NCI-H2081 treated with DMSO at 0.1 percent for 48 hours (cell line): ENCODE measurements at places on chromosomes 3 and 15.

- DNase-seq: no peak
Observed at GRCh38 chr15:48693484-48693883, 48.0 kb upstream of the FBN1 start.

DNA sequence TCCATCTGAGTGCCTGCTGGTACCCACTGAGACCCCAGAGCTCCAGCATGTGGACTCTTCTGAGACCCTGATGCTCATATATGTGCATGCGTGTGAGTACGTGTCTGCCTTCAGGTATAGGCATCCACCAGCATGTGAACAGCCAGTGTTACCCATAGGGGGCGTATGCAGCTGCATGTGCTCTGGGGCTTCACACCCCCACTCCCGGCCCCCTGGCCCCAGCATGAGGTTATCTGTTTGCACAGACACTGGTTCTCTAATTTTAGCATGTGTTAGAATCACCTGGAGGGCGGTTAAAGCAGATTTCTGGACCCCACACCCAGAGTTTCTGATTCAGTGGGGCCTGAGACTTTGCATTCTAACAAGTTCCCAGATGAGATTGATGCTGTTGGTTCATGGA is 824 bp upstream of the CILP start:
- DNase-seq: no peak

- no peak for DNase-seq
Observed at GRCh38 chr3:120642368-120642948, 39.6 kb downstream of the HGD start.

DNA sequence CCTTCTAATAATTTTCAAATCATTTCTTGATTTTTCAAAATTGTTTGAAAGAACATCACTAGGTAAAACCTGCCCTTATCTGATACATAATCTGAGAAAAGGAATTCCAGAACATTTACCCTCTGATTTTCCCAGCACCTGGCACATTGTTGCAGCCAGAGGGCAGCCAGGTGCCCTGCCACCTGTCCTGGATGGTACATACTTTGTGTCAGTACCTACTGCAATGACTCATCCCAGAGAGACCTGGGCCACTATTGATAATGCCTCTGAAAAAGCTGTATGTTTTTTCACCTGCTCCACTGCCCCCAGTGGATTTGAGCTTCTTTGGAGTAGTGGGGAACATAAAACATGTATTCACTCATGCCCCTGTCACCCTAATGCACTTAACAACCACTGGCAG is 648.9 kb upstream of the GBE1 start:
- no peak for DNase-seq

DNA sequence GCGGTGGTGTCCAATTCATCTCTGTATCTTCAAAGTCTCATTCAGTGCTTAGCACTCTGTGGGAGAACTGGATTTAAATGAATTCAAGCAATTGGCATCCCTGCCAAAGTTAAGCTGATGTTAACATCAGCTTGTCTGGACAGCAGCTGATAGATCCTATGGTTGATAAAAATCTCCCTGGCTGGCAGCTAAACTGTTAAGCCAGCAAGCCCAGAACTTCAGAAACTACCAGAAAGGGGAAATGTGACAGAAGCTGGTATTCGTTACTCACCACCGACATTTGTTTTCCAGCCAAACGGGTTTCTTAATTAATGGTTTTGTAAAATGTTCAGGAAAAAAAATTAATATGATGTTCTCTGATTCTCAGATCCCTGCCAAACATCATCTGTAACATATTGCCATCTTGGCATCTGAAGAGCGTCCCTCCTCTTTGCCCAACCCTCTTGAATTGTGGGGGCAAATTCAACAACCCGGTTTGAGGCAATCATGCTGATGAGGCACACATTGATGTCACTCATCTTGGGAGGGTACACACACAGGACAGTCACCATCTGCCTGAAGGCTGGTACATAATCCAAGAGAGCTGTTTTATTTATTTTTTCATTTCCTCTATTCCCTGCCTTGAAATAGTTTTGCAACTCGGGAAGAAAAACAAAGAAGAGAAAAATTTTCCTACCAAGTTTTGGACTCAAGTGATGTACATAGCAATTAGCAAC is 76.3 kb upstream of the ABHD17C start:
- no peak for DNase-seq

DNA sequence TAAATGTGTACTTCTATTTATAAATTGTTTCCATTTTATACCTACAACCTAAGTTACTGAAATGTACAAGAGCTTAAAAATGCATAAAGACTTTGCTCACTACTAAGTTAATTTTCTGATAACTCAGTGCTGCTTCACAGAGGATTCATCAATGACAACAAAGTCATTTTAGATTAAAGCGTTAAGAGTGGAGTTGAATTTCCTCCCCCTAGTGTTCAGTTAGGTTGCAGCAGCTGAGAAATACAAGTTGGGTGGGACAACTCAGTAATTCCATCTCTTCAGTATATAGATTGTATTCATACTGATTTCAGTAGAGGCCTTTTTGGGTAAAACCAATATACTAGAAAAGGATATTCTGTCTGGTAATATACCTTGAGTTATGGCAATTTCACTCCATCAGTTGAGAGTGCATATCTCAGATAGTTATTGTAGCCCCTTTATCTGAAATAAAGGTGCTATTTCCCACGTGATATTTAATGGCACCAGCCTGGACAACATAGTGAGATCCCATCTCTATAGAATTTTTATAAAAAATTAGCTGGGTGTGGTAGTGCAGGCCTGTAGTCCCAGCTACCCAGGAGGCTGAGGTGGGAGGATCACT is 6.9 kb upstream of the RPL35A start:
- DNase-seq: no peak

GRCh38 chr3:189842681-189843602 is 211.8 kb downstream of the TP63 start:
- no peak for DNase-seq

GRCh38 chr3:177461765-177462164 is 264.5 kb upstream of the TBL1XR1 start:
- DNase-seq: no peak

DNA sequence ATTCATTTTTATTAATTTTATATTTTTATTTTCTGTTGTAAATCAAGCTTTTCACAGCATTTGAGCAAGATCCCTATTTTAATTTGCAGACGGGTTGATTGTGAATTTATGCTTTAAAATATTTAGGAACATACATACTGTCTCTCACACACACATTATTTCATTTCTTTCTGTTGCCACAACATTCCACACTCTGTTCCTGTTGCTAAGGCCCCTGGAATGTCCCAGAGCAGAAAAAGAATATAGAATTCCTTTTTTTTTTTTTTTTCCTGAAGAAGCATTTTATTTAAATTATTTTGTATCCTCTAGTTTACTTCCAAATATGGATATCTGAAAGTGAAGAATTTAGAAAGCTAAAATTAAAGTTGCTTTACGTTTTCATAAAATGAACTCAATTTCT is 36.8 kb upstream of the SCAANT1 start:
- no peak for DNase-seq

GRCh38 chr3:86969500-86970189 is 21.3 kb downstream of the VGLL3 start:
- DNase-seq: no peak

GRCh38 chr15:32057876-32058425 is 27.6 kb downstream of the CHRNA7 start:
- no peak for DNase-seq

- DNase-seq: no peak
Observed at GRCh38 chr3:108588601-108589000, 637 bp downstream of the CIP2A start.

- DNase-seq: no peak
Observed at GRCh38 chr15:97903971-97904572, 56.4 kb upstream of the ARRDC4 start.

- DNase-seq: no peak
Observed at GRCh38 chr15:36136049-36136448, 443.4 kb upstream of the CDIN1 start.

DNA sequence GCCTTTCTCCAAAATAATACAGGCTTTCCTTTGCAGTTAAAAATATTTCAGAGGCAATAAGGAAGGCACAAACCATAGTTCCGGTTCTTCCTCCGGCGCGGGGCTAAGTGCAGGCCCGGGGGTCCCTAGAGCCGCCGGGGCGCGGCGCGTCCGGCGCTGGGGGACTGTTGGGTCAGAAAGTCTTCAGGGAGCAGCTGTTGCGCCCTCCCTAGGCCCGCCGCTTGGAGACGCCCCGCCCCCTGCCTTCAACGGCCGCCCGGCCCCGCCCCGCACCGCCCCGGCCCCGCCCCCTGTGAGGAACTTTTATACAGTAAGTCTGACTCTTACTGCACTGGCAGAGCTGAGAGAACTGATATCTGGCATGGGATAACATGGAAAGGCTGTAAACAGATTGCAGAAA is 283.1 kb upstream of the ARL6 start:
- no peak for DNase-seq

- no peak for DNase-seq
Observed at GRCh38 chr3:48697952-48698351, 12.2 kb upstream of the NCKIPSD start.

GRCh38 chr3:101862416-101863165 is 13.3 kb downstream of the NFKBIZ start:
- no peak for DNase-seq

GRCh38 chr3:197345390-197345789 is 47.0 kb upstream of the DLG1 start:
- DNase-seq: no peak

DNA sequence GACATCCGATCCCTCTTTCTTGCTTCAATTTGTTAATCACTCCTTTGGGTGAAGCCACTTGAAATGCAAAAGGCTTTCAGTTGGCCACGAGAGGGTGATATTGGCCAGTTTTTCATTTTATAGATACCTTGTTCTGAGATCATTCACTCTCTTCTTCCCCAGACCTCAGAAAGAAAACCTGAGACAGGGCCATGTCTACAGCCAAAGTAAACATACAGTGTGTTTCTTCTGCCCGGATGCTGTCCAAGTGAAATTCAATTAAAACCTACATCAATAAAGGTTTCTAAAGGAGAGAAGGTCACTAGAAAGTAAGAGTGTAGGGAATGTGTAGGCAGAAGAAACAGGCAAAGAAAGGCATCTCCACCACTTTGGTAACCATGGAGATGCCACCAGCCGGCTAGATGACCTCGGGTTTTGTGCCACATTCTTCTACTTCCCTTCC is 39.5 kb upstream of the FMN1 start:
- no peak for DNase-seq

DNA sequence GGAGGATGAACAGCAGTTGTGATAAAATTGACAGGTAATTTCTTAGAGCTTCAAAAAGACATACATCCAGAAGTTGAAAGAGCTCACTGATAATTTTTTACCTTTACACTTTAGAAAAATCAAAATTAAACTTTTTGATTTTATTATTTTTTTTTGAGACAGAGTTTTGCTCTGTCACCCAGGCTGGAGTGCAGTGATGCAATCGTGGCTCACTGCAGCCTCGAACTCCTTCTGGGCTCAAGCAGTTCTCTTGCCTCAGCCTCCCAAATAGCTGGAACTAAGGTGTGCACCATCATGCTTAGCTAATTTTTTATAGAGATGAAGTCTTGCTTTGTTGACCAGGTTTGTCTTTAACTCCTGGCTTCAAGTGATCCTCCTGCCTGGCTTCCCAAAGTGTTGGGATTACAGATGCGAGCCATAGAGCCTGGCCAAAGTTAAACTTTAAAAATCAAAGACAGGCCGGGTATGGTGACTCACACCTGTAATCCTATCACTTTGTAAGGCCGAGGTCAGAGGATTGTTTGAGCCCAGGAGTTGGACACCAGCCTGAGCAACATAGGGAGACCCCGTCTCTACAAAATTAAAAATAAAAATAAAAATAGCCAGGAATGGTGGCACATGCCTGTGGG is 21.7 kb downstream of the PLA2G4F start:
- DNase-seq: no peak

GRCh38 chr3:45992821-45993221 is 2.8 kb downstream of the FYCO1 start:
- DNase-seq: no peak

- DNase-seq: no peak
Observed at GRCh38 chr15:91710080-91710698, 143.3 kb upstream of the SLCO3A1 start.

DNA sequence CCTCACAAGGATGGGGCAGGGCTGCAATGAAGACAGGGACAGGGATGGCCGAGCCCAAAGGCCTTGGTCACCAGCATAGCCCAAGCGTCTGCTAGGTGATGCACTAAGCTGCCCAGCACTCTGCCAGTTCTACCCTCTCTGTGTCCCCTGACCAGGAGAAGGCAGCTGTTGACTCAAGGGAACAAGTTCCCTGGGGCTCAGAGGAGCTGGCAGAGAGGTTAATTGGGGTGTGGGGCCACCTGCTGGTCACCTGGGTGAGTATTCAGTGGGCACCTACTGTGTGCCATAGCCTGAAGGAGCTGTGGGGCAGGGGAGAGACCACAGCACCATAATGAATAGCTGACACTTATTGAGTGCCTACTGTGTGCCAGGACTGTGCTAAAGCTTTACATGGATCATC is 22.0 kb upstream of the DOCK3 start:
- DNase-seq: no peak

- no peak for DNase-seq
Observed at GRCh38 chr15:80163897-80164296, 11.1 kb downstream of the FAH start.

GRCh38 chr3:119795849-119796248 is 13.9 kb downstream of the NR1I2 start:
- no peak for DNase-seq

- DNase-seq: no peak
Observed at GRCh38 chr3:136932978-136933772, 24.6 kb upstream of the IL20RB start.

DNA sequence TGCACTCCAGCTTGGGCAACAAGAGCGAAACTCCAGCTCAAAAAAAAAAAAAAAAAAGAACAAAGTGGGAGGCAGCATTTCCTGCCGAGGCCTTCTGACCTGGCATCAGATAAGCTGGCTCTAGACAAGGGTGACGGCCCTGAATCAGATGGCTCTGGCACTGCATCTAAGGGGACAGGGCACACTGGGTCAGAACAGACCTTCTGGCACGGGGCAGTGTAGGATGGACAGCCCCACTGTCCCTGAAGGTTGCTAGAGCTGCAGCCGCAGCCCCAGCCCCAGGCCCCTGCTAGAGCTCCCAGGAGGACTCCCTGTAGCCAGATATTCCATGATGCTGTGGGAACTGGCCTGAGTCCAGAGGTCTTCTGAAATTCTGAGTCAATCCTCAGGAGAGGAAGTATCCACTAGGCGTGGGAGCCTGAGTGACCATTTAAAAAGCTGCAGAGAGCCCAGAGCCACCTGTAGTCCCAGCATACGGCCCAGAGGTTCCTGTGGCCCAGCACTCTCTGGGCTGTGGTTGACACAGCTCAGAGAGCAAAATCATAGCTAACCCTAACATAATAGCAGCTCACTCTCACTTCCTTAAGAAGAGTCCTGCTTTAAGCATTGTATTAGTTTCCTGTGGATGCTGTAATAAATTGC is 69.2 kb upstream of the MFGE8 start:
- DNase-seq: no peak

- DNase-seq: no peak
Observed at GRCh38 chr3:188595890-188596376, 442.0 kb downstream of the LPP start.

DNA sequence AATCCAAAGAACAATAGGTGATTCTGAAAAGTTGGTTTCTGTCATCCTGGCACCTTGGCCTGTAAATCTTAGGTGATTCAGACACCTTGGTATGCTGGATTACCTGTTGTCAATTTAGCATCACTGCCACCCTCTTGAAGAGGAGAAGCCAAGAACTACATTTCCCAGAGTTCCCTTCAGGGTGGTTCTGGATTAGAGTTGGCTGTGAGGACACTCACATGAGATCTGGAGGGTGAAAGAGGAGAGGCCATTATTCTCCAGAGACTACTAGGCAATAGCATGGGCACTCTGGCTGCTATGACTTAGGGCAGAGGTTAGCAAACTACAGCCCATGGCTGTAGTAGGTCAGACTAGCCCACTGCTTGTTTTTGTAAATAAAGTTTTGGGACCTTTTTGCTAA is 41.7 kb upstream of the CORO2B start:
- no peak for DNase-seq
